ENCODE measurements at places on chromosomes 7 and 10. TPM values are rescaled to one million over a fixed set of nuclear protein-coding genes. Genes with fewer than 3 reads are reported as not detected.

Gene TSPAN33
- 69.6 TPM for polyA plus RNA-seq

Gene ATP6V0E2
- polyA plus RNA-seq: 20.4 TPM

Gene LRRN3
- 6.4 TPM for polyA plus RNA-seq

Gene ASAH2
- polyA plus RNA-seq: 4.5 TPM

Gene PAOX
- polyA plus RNA-seq: 6.2 TPM

Gene PRRT4
- polyA plus RNA-seq: 0.72 TPM

Gene WIPF3
- 5.7 TPM for polyA plus RNA-seq

Gene TMEM270
- not detected for polyA plus RNA-seq

Gene PNLIPRP1
- polyA plus RNA-seq: 0.21 TPM

Gene PODXL
- polyA plus RNA-seq: 790 TPM

Gene HMX3
- polyA plus RNA-seq: not detected

Gene GSTO2
- 30.4 TPM for polyA plus RNA-seq

Gene C10orf143
- polyA plus RNA-seq: 7.5 TPM

Gene SORCS3
- polyA plus RNA-seq: 4.1 TPM

Gene ASNS
- 32.7 TPM for polyA plus RNA-seq

GRCh38 chr7:131400681-131401176 lies 73.1 kb downstream of the MKLN1 start:
- DNase-seq: no peak

- no peak for DNase-seq
These were observed 425.8 kb downstream of the ETV1 start for GRCh38 chr7:13563680-13564079.

DNA sequence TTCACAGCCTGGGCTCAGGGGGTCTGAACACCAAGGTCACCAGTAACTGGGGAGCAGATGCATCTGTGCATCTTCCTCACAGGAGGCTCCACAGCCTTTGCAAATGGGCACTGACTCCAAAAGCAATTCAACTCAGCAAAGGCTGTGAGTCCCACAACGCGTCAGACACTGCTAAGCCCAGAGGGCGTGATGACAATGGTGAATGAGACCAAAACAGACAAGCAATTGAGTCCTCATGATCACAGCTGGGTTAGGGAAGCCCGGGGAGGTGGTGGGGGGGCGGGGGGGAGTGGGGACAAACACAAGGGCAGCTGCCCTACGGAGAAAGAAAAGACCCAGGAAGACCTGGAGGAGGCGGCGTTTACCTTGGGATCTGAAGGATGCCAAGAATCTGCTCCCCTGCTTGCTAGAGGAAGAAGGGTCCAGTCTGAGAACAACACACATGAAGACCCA lies 61.6 kb upstream of the RNF32 start:
- DNase-seq: no peak

DNA sequence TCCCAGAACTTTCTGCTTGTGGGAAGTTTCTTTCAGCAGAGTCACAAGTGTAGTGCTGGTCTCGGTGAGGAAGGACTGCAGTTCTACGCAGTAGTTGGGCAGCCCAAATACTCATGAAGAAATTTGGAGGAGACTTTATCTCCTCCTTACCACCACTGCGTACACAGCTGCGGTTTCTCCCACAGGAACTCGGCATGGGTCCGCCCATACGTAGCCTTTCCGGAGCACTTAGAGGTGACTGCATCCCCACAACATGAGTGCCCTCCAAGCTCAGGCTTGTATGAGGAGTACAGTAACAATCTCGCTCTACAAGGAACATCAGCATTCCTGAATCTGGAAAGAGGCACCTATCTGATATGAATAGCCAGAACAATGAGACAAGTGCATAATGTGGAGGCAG lies 549.2 kb upstream of the SEMA3D start:
- no peak for DNase-seq

GRCh38 chr7:109635374-109635773 lies 1065.7 kb downstream of the DNAJB9 start:
- DNase-seq: no peak

- peak; percentile 59 for DNase-seq
These were observed 783 bp downstream of the ANLN start for GRCh38 chr7:36390199-36391090.

- DNase-seq: no peak
These were observed 23.5 kb upstream of the FAM133B start for GRCh38 chr7:92613720-92614119.

DNA sequence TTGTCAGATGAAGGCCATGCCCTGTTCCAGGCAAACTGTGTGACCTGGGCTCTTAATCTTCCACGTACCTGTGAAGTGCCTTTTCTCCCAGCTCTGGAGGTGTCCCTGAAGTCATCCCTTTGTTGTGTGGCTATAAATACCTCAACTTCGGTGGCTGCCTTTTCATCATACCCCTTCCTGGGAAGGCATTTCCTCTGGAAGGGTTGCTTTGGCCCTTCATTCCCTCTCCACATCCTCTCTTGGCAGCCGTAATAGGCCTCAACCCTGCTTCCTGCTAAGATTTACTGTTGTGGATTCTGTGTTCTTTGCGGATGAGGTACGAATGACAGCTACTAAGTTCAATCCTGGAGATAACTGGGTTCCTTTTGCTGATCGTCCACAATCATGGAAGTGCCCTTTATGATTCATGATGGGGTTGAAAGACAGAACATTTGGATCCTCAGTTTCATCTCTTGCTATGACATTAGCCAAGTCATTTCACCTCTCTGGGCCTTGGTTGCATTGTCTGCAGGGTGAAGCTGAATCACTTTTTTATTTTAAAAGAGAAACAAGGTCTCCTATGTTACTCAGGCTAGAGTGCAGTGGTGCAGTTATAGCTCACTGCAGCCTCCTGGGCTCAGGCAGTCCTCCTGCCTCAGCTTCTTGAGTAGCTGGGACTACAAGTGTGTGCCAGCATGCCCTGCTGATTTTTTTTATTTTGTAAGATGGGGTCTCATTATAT lies 23.6 kb downstream of the FKBP6 start:
- DNase-seq: no peak

GRCh38 chr7:68865351-68866199 lies 732.7 kb upstream of the AUTS2 start:
- DNase-seq: no peak

GRCh38 chr7:151796871-151797537 lies 79.9 kb downstream of the PRKAG2 start:
- no peak for DNase-seq

GRCh38 chr10:5794236-5794635 lies 19.0 kb downstream of the GDI2 start:
- DNase-seq: no peak

GRCh38 chr7:1271046-1271445 lies 38.4 kb downstream of the UNCX start:
- DNase-seq: no peak

- no peak for DNase-seq
These were observed 6.9 kb upstream of the KAZALD1 start for GRCh38 chr10:101054876-101055275.

DNA sequence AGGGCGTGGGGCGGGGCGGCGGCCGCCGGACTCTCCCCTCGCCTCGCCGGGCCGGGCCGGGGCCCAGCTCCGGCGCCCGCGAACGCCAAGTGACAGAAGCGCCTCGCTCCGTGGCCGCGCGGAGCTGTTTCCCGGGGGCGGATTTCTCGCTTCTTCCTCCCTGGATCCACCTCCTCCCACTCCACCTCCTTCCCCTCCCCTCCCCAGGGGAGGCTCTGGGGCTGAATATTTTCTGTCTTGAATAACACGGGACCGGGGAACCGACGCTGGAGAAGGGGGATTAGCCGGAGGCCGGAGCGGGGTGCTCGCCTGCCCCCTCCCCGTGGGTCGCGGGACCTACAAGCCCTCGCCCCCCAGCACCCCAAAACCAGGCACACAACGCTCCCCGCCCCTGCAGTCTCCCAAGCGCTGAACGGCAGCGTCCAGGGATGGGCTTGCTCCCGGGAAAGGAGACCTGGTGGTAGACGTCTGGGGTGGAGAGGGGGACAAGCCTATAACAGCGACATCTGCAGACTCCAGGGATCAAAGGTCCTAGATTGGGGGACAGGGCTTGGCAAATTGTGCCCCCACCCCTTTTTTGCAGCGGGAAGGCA lies at the start of gene ARHGAP21:
ARHGAP21 (minus strand) TSS at position 100 of the 593 bp plus-strand sequence. CDS start 1,988 bp downstream, outside the sequence.
- DNase-seq: peak; percentile 50

DNA sequence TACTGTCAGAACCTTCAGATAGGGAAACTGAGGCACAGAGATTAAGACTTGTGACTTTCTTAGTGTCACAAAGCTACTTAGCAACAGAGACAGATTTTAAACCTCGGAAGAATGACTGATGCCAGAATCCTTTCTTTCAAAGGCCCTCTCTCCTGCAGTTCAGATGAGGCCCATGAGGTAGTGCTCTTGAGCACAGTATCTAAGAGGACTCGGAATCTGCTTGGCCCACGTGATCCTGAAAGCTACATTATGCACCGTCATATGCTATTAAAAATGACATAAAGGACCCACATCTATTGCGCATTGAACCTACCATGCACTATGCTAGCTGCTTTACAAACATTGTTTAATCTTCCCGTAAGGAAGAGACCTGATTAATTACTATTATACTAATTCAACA lies 355.9 kb downstream of the SFMBT2 start:
- DNase-seq: no peak

GRCh38 chr10:75358835-75359421 lies 42.6 kb downstream of the ZNF503 start:
- no peak for DNase-seq

DNA sequence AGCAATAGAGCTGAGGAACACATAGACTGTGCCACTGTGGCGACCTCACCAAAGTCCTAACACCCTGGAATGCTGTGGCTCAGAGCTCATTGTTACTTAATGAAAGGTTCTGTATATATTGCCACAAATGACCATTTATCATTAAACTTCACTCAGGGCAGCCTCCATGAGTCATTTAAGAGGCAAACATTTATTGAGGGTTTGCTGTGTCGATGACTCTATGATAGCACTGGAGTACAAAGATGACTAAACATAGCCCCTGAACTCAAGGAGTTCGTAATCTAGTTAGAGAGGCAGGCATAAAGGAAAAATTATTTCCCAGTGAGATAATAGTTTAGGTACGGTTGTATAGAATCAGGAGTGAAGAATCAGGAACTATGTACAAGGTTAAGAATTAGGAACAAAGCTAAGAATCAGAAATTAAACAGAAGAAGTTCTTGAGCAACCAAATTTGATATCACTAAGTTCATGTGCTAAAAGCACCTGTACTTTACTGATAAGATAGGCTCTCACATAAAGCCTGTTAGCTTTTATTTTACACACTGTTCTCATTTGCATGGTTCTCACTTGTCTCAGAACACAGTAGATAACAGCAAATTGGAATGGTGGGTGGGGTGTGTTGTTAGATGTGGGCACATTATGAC lies 7.9 kb downstream of the ENTPD7 start:
- no peak for DNase-seq

DNA sequence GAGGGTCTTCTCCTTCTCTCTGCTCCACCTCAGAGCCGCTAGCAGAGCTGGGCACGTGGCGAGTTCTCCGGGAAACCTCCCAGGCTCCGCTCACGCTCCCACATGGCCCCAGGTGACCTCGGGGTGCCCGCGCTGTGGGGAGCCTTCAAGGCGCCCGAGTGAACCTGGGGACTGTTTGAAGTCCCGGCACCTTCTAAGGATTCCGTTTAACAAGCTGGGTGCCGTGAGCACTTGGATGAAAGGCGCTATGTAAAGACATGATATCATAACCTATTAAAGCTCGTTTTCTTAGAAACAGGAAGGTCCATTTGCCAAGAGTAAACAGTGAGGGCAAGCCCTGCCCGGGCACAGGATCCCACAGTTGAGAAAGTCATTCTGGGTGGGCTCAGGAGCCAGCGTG lies 15.8 kb upstream of the MYL10 start:
- no peak for DNase-seq

- DNase-seq: no peak
These were observed 18.0 kb downstream of the STARD3NL start for GRCh38 chr7:38195804-38196595.
